ENCODE measurements at places on chromosomes 5 and 9.

GRCh38 chr5:13932011-13932410, 12.5 kb downstream of the DNAH5 start:
- DNase-seq = no peak

DNA sequence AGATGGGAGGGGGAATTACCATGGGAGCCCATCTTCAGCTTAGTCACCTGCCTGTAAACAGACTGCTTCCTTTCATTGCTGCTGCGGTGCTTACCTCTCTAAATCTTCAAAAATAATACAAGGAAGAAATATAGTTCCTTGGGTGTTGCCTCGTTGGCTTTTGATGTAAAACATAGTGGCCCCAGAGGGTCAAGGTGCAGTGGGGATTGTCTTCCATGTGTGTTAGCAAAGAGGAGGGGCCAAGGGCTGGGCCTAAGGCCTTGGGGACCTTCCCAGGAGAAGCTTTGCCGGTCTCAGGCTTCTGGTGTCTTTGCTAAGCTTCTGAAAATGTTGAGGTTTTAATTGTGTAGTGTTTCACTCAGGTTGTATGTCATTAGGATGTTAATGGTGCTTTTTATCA, 90.0 kb downstream of the PDE8B start:
- no peak for DNase-seq

DNA sequence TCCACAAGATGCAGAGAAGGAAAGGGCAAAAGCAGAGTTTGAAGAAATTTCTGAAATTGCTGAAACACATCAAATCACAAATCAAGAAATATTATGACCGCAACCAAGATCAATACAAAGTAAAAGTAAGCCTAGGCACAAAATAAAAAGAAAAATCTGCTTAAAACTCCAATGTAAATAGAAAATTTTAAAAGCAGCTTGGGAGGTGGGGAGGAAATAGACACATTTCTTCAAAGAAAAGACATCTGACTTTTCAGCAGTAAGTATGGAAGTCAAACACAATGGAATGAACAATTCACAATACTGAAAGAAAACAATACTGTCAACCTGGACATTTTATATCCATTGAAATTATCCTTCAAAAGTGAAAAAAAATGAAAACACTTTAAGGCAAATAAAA, 55.1 kb downstream of the HTR4 start:
- no peak for DNase-seq

DNA sequence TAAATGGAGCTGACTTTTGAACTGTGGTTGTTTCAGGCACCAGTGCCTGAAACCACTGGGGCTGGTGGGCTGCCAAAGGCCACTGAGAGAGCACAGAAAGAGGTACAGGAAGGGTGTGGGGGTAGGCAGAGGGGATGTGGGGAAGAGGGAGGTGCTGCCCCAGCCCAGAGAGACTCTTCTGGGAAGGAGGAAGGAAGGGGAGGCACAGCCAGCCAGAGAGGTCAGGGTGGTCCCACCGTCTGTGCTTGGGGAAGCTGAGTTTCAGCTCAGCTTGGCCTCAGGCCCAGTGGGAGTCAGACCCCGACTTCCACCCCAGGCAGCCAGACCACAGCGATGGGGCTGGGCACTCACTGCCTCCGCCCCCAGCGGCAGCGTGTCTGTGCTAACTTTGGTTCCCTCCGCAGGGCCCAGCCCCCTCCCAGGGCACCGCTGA, 8.6 kb upstream of the PHYKPL start:
- DNase-seq = no peak

GRCh38 chr9:127753148-127753547, 18.1 kb upstream of the TOR2A start:
- no peak for DNase-seq

DNA sequence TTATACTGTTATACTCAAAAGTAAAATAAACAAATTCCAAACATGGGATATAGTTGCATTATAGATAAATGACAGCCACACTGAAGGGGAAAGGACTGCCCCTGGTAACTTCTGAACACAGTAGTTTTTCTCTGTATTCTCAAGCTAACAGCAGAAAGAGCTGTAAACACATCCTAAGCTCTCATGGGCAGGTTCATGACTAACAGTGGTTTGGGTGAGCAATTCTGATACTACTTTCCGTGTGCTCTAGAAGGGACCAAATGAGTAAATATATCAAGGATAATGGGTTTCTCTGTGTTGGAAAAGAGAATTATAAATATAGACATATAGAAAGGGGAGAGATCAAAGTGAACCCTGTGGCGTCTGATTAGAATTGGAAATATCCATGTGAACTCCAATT, 2.2 kb upstream of the LCN6 start:
- DNase-seq = no peak

- no peak for DNase-seq
Measured at GRCh38 chr5:66674802-66675201, 78.6 kb downstream of the MAST4 start.

DNA sequence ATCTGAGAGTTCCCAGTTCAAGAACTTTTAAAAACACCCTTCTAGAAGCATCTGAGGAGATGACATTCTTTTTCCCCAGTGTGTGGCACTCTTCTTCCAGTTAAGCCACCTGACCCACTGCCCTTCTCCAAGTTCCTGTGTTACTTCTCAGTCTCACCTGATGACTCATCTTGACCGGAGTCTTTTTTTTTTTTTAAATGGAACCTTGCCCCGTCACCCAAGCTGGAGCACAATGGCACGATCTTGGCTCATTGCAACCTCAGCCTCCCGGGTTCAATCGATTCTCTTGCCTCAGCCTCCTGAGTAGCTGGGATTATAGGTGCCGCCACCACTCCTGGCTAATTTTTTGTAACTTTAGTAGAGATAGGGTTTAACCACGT, 224.1 kb upstream of the DAB2 start:
- no peak for DNase-seq

- no peak for DNase-seq
Measured at GRCh38 chr9:13175732-13176131, 103.8 kb downstream of the MPDZ start.

- no peak for DNase-seq
Measured at GRCh38 chr9:121398374-121398773, 28.3 kb upstream of the STOM start.

DNA sequence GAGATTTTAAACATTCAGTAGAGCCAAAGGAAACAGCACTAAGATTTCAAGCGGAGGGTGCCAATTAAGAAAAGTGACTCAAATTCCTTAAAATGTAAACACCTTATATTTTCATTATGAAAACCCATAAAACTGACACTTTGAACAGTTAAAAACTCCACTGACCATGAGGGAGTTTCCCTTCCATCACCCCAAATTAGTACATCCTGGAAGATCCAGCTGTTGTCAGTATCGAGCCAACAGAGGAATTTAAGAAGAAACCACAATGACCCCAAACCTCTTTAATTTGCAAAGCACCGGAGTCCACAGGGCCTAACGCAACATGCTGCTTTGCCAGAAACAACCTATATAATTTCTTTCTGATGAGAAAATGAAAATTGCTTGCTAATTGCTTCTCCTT, 41.3 kb downstream of the ROR2 start:
- DNase-seq = no peak

DNA sequence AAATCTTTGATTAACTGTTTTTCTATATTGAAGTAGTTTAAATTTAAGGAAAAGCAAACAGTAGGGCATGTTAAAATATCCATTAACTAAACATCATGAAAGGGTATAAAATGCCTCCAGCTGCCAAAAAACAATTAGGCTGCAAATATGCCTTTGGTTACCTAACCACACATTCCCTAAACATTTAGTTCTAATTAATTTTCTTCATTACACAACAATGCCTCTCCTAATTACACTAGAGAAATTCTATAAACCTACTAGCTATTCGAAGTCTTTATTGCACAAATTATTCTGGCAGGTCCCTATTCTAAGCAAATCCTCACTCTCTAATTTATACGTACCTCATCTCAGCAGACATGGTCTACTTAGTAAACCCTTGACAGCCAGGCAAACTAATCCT, 37.4 kb downstream of the MAT2B start:
- DNase-seq = no peak

DNA sequence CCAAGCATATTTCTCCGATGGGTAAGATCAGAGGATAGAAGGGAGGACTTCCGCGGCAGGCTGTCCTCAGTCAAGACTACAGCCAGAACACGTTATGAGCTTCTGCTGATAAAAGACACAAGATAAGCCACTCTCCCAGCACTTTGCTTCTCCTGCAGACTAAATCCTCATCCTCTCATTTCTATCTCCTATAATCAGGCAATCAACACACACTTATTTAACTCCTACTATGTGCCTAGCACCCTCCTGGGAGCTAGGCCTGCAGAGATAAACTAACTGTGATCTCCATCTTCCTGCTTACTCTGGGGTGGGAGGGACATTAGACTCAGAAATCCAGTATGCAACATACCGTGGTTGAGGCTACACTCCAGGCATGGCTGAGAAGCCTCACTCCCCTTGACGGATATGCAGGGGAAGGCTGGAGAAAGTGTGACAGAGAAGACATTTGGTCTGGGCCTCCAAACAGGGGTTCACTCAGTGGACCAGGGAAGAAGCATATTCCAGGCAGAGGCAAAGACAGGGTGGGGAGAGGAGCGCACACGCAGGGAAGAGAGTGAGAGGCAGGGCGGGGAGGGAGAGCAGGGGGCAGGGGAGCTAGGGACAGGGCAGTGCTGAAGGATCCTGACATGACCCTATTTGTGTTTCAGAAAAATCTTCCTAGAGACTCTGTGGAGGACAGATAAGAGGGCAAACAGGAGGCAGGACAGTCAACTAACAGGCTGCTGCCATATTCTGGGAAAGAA, 274.1 kb downstream of the DENND1A start:
- DNase-seq = no peak

- DNase-seq = peak; percentile 12
Measured at GRCh38 chr9:125538092-125538473, 168.9 kb downstream of the MAPKAP1 start.

DNA sequence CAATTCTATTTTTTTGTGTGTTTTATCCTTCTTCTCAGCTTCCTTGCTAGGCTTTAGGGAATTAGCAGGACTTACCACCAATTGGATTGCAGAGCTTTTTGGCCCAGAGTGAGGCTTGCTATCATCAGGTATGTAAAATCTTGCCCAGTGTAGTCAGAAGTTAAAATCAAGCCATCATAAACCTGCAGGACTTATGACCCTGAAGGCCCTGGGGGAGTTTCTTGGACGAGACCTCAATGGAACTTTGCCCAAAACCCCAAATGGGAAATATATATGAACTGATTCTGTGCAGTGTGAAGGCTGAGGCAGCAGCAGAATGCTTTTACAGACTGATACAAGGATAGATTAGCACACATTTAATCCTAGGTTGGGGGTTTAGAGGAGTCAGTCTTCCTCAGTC, 287.0 kb downstream of the SH3GL2 start:
- DNase-seq = no peak

DNA sequence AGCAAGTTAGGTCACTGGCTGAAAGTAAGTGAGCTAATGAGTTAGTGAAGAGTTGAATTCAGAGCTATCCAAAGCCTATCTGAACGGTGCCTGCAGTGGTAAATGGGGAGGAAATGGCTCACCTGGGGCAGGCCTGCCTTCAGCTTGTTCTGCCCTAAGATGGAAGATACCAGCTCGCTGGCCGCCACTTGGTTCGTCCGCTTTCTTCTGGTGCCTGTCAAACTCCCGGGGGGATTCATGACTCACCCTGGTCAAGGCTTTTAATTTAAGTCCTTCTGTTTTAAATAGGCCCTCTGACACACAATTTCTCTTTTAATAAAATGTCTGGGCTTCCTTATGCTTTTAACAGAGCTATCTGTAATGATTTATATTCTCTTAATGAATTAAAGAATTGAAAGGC, 78.8 kb downstream of the CFAP90 start:
- DNase-seq = no peak

DNA sequence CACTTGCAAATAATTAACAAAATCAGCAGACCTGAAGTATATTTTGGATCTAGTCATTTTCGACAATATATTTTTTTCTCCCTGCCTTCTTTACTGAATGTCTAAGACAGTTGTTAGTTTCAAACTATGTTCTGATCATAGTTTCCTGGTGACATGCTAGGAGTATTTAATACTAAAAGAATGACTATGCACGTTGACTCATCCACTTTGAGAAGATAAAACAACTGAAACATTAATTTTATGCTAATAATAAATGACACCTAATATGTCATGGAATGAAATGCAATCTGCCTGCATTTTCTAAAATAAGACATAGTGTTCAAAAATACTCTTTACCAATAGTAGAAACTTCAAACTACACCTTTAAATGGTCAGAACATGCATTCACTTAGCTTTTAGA, 2123.7 kb upstream of the C9orf72 start:
- DNase-seq = no peak

DNA sequence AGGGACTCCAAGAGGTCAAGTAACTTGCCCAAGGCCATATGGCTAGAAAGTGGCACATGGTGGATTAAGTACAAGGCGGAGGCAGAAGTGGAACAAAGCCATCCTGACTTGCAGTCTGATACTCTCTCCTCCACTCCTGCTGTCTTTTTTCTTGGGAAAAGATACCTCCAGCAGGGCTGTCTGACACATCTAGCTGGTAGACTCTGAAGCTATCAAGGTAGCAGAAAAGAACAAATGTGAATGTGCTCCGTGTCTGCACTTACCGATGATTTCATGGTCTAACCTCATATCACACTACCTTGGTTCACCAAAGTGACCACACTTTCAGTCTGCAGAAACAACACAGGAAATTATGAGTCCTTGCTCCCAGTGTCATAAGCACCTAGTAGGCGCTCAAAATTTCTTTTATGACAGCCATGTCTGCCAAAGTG, 284.8 kb downstream of the CRB2 start:
- no peak for DNase-seq

DNA sequence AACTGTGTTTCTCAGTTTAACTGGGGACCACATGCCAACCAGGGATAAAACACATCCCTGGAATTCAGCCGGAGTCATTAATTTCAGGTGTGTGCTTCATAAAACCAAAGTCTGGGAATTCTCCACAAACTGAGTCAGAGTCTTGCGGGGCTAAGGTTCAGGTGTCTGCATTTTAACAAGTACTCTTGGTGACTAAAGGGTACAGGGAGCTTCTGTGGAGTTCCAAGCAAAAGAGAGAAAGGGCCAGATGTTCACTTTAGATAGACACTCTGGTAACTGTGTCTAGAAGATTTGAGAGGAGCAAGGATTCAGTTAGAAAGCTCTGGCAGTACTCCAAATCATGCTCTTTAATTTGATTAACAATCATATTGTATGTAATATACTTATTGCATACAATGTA, 4.0 kb downstream of the NADK2 start:
- DNase-seq = no peak

DNA sequence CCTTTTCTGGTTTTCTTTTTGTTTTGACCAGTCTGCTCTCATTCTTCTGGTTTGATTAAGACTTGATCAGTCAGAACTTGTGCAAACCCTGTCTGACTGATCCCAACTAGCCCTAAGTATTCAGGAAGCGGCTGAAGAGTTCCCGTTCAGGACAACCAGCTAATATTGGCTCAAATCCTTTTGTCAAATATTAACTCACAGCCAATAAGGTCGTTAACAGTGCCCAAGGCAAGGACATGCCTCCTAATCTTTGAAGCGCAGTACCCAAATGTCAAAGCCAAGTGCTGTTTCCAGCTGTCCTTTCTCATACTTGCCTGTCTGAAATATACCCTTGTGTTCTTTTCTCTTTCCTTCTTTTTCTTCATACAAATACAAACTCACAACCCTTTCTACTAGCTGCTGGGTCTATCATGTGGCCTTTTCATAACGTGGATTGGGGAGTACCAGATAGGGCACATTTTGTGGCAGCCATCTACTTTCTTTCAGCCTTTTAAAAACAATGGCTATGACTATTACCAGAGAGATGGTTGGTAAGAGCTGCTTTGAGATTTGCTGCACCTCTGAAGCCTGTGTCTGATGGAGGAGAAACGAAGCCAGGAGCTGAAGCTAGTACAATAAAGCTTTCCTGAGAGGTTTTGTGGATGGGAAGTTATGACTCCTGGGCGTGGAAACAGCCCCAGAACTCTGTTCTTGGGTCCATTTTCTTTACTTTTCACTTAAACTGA, 266.4 kb upstream of the ZNF608 start:
- no peak for DNase-seq
